Activated CD8-positive, alpha-beta memory T cell treated with anti-CD3 and anti-CD28 coated beads for 48 hours (primary cell): ENCODE measurements at places on chromosomes 5 and 9.

DNA sequence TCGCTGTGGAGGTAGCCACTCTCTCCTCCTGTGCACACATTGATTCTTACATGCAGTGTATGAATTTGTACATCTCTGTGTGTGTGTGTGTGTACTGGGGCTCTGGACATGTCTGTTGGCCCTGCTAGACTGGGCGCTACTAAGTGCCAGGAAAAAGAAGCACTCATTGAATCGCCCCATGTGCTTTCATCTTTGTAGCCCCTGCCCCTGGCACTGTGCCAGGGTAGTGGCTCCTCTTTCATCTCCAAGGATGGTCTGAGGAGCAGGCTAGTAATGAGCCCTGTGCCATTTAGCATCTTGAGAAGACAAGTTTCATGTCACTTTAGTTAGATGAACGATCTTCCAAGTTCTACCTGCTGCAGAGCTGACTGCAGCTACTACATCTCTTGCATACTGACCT, 34.4 kb upstream of the EQTN start:
- no peak for DNase-seq

GRCh38 chr9:115743709-115744605, 409.6 kb upstream of the PAPPA start:
- DNase-seq: no peak

DNA sequence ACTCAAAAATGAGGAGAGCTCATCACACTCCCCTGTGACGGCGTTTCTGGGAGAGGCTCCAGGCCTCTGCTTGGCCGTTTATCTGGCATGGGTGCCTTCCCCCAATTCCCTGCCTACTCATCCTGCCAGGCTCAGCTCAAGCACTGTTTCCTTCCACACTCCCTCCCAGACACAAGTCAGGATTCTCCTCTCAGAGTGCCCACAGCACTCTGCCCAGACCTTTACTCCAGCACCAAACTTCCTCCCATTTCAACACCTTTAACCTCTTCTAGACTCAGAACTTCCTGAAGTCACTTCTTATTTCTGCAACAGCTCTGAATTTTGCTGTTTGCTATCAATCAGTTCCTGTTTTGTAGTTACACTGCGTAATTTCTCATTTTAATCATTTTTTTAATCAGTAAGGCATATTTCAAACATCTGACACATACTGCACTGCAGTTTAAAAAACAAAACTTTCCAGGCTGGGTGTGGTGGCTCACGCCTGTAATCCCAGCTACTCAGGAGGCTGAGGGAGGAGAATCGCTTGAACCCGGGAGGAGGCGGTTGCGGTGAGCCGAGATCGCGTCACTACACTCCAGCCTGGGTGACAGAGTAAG, 16.0 kb downstream of the TRMO start:
- DNase-seq: no peak

- DNase-seq: no peak
Measured at GRCh38 chr9:135165003-135165711, 77.7 kb downstream of the OLFM1 start.

DNA sequence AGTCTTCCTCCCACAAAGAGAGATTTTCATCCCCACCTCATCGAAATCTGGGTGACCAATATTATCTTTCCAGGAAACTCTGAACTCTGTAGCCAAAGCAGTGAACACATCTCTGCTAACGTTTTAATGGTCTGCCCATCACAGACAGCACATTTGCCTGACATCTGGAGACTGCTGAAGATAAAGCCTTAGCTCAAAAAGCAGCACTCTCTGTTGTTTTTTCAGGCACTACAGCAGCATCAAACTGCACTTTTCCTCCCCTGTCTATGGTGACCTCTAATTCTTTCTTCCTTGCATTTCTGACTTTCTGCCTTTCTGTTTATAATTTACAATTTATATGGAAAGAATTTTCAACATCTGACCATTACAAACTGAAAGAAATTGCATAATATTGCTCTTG, 66.8 kb downstream of the RAB3C start:
- DNase-seq: no peak

DNA sequence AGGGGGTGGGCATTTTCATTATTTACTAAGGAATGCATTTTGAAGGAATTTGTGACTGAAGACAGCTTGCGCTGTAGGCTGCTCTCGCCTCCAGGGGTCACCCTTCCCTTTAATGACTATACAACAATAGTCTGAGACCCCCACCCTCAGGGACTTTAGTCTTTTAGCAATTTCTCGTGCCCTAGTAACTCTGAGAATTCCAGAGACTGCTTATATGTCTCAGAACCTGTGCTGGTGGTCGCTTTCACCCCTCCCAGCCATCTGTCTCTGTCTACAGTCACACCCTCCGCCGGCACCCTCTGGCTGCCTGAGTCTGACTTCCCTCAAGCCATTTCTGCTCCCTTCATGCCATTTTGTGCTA, 671.4 kb downstream of the NR2F1-AS1 start:
- DNase-seq: no peak

GRCh38 chr5:116209166-116209565, 124.3 kb downstream of the COMMD10 start:
- DNase-seq: no peak

DNA sequence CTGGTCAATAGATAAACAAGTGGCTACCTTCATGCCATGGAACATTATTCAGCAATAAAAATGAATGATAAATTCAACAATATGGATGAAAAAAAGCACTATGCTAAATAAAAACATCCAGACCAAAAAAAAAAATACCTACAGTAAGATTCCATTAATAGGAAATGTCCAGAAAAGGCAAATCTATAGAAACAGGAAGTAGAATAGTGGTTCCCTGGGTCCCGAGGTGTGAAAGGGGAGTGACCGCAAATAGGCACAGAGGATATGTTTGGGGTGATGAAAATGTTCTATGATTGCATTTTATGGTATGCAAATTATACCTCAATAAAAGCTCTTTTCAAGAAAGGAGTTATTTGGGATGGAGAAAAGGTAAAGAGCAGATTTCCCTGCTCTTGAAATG, 3.6 kb upstream of the GPR151 start:
- no peak for DNase-seq

DNA sequence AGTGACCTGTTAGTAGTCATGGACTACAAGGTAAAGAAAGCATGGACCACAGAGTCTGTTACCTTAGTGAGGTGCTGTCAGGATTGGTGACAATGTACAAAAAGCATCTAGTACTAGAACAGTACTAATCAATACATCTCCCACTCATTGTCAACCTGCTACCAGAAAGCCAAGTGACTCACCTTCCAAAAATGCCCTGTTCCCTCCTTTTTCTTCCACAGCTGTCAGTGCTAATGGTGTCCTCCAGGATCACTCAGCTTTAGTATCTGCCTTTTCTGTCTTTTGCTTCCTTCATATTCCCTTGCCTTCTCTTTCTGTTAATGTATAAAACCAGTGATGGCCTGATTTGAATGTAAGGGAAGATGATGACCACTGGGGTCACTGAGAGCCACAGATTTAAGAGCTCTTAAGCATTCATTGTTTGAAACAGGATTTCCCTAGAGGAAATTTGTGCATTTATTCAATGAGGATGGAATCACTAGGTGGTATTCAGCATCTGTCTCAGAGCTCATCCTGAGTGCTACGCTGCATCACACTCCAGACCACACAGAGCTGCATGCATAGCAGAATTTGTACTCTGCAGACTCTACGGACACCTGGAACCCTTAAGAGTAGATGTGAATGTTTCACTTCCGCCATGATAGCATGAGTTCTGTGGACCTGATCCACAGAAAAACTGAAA, 71.0 kb downstream of the SV2C start:
- DNase-seq: no peak

GRCh38 chr9:72905514-72906480, 47.1 kb downstream of the ALDH1A1 start:
- no peak for DNase-seq

DNA sequence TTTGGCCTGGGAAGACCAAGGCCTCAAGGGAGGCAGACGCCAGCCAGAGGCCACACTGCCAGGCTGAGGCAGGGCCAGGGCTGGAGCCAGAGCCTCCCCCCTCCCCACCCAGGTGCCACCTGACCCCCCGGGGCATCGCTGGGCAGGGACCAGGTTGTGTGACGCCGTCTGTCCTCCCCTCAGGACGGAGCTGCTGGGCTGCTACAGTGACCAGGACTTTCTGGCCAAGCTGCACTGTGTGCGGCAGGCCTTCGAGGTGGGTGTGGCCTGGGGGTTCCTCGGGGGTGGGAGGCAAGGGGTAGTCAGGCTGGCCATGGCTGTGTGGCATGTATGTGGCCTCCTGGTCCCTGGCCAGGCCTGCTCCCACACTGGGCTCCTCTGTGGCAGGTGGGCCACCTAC, 17.9 kb upstream of the DOLPP1 start:
- DNase-seq: no peak

GRCh38 chr5:122615146-122615545, 159.7 kb upstream of the SNX2 start:
- no peak for DNase-seq

- no peak for DNase-seq
Measured at GRCh38 chr9:131534721-131535237, 3.7 kb upstream of the UCK1 start.

DNA sequence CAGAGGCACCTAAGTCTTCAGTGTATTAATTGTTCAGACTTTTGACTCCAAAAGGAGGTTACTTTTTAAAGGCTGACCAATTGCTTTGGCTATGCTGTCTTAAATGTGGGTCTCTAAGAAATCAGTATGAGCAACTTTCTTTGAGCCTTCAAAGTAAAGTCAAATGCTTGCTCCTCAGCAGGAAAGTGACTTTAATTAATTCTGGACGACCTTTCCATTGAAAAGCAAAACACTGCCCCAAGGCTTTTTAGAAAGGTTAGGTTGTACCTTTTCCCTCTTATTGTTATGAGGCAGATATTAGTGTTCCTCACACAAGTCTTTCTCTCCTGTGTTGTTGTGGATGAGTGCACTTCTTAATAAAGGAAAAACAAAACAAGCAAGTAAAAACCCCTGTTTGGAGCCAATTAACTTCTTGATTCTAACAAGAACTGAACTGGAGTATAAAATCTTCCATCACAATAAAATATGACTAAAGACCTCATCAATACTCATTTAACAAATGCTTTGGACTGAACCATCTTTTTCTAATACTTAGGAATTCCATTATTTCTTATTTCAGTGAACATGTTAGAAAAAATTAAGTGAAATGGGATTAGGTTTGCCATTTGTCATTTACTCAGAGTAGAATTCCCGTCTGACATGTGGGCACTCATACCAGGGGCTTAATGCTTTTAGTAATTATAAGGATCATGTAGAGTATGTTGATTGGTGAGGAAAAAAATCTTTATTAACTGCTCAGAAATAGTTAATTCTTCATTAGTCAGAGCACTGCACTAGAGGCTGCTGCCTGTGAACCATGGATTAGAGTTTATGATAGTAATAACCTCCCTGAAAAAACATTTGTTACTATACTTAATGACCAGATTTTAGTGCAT, 159.1 kb upstream of the ZNF608 start:
- DNase-seq: no peak

GRCh38 chr5:115775999-115776398, 40.5 kb downstream of the CDO1 start:
- no peak for DNase-seq

DNA sequence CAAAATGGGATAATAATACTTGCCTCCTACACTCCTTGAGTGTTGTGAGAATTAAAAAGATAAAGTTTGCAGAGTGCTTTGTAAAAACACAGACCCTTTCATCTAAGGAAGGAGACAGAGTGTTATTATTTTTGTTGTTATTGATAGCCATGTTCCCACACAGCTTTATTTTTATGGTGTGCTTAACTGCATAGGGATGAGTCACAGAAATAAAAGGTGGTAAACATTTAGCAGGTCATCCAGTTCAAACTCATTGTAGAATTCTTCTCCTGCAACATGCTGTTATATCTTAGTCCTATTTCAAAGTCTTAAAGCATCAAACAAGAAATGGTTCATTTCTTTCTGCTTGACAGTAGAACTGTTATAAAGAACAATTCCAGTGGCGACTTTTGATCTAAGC, 367.5 kb upstream of the ACTBL2 start:
- no peak for DNase-seq

- DNase-seq: no peak
Measured at GRCh38 chr9:882416-882924, 41.0 kb downstream of the DMRT1 start.

GRCh38 chr5:38749861-38750260, 96.0 kb upstream of the OSMR start:
- DNase-seq: no peak

- DNase-seq: no peak
Measured at GRCh38 chr5:66511491-66511890, 84.7 kb upstream of the MAST4 start.

- DNase-seq: no peak
Measured at GRCh38 chr9:98607152-98607551, 101.6 kb downstream of the GABBR2 start.

- DNase-seq: no peak
Measured at GRCh38 chr5:141392429-141393198, at the start of gene PCDHGA8. TSS of gene PCDHGA8 (plus strand) at chr5:141392633. CDS start at chr5:141392814, 181 bp downstream.

DNA sequence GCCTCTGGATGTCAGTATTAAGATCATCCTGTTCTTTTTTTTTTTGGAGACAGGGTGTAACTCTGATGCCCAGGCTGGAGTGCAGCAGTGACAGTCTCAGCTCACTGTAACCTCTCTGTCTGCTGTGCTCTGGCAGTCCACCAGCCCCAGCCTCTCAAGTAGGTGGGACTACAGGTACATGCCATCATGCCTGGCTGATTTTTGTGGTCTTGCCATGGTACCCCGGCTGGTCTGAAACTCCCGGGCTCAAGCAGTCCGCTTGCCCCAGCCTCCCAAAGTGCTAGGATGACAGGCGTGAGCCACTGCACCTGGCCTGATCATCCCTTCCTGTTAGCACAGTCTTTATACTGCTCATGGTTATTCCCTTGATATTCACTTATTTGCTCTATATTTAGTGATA, 3.5 kb downstream of the KDM4C start:
- no peak for DNase-seq

DNA sequence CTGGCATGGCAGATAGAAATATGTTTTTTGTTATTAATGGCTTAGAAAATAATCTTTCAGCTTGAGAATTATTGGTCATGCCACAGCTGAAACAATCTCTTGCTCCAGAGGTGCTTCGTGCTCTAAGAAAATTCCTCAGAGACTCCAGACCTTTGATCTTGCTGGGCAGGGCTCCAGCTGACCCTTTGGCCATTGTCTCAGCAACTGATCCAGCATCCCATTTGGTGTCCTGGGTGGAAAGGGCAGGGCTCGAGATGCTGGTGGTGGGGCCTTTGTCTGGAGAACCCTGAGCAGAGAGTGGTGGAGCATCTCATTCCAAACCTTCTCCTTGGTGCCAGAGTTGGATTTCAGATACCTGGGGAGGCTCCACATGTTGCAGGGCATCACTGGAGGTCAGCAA, 43.2 kb upstream of the PIK3R1 start:
- no peak for DNase-seq

DNA sequence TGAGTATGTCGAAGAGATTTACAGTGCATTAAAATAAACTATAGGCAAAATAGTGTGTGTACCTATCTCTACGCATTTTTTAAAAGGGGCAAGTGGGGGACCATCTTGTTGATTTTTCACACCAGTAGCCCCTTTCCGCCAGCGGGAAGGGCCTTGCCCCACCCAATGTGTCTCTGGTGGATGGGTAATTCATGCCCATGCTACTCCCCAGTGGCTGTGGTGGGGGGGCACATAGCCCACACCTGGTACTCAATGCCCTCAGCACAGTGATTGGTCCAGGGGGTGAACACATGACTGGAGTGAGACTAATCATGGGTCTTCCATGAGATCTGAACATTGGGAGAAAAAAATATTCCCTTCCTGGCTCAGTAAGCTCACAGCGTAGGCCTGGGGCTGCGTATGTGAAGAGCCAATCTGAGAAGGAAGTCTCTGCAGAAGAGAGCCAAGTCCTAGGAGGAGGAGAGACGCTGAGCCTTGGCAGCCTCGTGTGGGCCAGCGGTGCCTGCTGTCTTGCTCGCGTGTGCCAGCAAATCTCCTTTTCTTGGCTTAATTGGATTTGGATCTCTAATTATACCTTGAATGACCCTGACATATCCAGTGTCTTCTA, 103.4 kb downstream of the ADAMTS2 start:
- DNase-seq: no peak

GRCh38 chr9:136886610-136887597, 588 bp downstream of the TRAF2 start:
- peak; percentile 35 for DNase-seq
